ENCODE measurements at places on chromosomes 12 and 14.

DNA sequence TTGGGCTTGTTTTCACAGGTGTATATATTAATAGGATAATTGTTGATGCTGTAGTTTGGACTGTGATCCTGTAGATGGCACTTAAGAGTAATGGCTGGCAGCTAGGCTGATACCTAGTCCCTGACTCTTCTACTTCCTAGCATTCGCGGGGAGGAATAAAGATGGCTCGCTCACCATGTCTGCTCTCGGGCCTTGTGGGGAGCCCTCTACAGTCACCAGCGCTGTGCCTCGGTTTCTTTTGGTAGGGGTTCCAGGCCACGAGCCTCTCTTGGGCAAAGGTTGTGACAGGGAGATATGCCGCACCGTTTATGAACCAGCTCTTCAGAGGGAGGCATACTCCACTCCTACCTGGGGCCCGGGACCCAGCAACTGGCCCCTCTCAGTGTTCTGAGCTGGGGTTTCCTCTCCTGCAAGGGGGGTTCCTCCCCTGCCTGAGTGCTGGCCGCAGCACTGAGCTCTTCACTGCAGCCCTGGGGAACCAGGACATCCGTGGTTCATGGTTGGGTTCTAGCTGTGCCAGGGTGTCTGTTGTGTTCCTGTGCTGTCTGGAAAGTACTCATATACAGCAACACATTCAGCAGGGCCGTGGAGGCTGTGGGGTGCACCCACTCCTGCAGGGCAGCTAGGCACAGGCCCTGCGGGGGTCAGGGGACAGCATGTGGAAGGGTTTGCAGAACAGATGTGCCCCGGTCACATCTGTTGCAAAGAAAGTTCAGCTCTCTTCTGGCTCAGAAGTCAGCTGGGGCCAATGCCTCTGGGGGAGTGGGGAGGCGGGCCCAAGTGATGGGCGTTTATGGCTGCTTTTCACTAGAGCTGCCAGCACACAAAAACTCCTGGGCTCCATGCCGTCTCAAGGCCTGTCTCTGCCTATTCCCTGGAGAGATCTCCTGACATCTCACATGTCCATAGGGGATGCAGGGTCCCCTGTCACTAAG is 147.9 kb downstream of the PPFIA2 start:
- peak; percentile 5 for DNase-seq

- no peak for DNase-seq
Measured at GRCh38 chr12:5783289-5783920, 161.7 kb downstream of the ANO2 start.

- peak; percentile 77 for DNase-seq
Measured at GRCh38 chr12:50825372-50825838, 17.3 kb upstream of the TMPRSS12 start.

DNA sequence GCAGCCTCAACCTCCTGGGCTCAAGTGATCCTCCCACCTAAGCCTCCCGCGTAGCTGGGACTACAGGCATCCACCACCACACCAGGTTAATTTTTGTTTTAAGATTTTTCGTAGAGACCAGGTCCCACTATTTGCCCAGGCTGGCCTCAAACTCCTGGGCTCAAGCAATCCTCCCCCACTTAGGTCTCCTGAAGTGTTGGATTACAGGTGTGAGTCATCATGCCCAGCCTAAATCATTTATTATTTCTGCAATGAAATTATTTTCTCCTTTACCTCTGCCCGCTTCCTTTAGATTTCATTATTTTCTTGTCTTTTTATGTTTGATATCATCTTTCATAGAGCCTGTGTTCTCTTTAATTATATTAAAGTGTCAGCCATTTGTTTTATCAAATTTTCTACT is 165.2 kb upstream of the OTX2 start:
- no peak for DNase-seq

Measured in astrocyte of the hippocampus (primary cell).